ENCODE measurements at places on chromosomes 2 and 18. TPM values are rescaled to one million over a fixed set of nuclear protein-coding genes. Genes with fewer than 3 reads are reported as not detected.

The ACTR2 gene
- total RNA-seq: 168 TPM

The FECH gene
- total RNA-seq: 39.7 TPM

The CHRNG gene
- total RNA-seq: not detected

The E2F6 gene
- 24.7 TPM for total RNA-seq

The GPR39 gene
- total RNA-seq: 7.5 TPM

The TRPM8 gene
- 0.15 TPM for total RNA-seq

The ARHGEF33 gene
- total RNA-seq: 0.02 TPM
